ENCODE measurements at places on chromosomes 2 and 18.

DNA sequence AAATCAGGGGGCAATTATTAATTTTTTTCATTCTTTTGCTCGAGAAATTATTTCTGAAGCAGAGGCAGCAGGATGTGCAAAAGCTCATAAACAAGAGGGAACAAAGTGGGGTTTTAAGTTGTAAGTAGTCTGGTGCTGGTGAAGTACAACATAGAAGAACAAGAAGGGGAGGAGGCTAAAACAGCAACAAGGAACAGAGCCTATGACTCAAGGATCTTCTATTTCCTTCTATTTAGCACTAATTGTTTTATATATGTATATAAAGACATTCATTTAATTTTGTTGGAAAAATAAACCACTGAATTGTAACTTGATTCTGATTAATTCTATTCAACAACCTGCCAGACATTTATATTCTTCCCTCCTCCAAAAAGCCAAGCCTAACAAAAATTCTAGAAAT, 35.0 kb downstream of the YES1 start:
- H3K4me1 ChIP-seq, result no peaks in the 10 kb centered on the region
- no peak overlapping the region for H3K4me3 ChIP-seq
- H3K27me3 ChIP-seq, result no peaks in the 10 kb centered on the region

DNA sequence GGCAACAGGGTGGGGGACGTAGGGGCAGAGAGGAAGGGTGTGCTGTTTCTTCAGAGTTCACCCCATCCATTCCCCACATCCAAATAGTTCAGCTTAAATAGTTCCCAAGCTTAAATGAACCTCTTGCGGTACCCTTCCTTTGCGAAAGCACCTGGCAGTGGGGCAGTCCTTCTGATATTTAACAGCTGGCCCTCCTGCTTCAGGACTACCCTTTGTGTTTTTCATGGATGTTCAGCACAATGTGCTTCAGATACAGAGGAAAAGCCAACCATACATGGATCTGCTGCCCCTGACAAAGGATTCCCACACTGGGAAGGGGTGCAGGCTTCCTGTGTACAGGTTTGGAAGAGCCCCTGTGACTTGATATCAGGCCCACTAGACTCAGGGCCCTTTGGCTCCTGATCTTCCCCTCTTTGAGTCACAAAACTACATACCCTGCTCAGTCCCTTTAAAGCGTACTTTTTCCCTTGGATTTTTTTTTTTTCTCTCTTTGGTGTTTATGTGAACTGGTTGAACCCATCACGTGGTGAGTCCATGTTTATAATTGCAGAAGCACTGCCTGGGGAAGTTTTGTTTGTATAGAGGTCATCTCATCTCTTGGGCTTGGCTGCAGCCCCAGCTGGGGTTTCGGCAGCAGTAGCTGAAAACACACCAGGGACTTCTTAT, 45.3 kb upstream of the IGFBP5 start:
- no peak overlapping the region for H3K27ac ChIP-seq
- no peaks in the 10 kb centered on the region for H3K4me1 ChIP-seq
- DNase-seq, result no peak
- no peak overlapping the region for H3K4me3 ChIP-seq

DNA sequence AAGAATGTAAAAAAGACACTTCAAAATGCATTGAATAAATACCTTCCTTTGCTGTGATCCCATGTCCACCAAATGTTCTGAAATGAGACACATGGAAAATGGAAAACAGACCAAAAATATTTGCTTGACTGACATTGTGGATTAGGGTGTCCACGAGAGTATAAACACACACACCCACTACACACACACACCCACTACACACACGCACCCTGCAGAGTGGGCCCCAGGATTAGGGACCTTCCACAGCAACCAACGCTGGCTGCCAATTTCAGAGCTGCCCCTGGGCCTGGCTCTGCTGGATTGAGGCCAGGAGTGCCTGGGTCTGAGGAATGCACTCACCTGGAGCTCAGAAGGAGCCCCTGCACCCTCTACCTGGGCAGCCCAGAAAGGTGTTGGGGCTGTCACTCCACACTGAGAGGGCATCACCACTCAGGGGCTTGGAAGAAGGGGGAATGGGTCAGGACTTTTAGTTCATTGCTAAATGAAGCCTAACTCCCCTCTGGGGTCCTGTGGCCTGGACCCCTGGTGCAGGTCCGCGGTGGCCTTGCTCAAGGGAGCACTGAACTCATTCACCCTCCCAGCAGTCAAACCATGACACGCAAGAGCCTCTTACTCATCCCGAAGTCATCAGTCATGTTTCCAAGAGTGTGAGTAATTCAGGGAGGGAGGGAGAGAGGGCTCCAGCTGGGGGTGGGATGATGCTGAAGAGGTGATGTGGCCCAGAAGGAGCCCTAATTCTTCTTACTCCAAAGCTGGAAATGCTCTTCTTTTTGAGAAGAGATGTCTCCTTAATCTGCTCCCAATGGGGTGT, 50.2 kb upstream of the PLB1 start:
- peak; percentile 77 for DNase-seq
- H3K27ac ChIP-seq, result no peak overlapping the region
- no peak overlapping the region for H3K4me3 ChIP-seq

- no peaks in the 10 kb centered on the region for H3K4me1 ChIP-seq
- no peaks in the 10 kb centered on the region for H3K36me3 ChIP-seq
- H3K27me3 ChIP-seq, result no peaks in the 10 kb centered on the region
- no peak for DNase-seq
- H3K27ac ChIP-seq, result no peak overlapping the region
- H3K4me3 ChIP-seq, result no peak overlapping the region
Observed at GRCh38 chr18:59705145-59705544, 7.9 kb upstream of the CCBE1 start.

GRCh38 chr2:112048887-112049286, 6.2 kb upstream of the TMEM87B start:
- peak; percentile 59 for DNase-seq
- H3K36me3 ChIP-seq, result no peaks in the 10 kb centered on the region
- no peaks in the 10 kb centered on the region for H3K27me3 ChIP-seq
- H3K27ac ChIP-seq, result no peak overlapping the region
- H3K4me3 ChIP-seq, result no peak overlapping the region
- peaks cover 6% of the 10 kb centered on the region for H3K4me1 ChIP-seq

DNA sequence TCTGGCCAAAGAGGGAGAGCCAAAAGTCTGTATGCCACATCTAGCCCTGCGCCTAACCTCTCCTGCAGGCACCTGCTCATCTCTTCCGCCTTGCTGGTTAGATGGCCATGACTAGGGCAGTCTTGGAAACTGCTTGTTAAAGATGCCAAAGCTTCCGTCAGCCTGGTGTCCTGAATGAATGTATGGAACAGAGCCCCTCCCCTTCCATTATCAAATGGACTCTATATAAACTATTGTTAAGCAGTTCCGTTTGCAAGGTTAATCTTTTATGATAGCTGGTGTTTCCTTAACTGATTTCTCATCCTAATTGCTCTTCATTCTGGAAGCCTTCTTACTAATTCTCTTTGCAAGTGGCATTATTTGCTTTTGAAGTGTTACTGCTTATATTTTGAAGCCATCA, 87.1 kb downstream of the ATP9B start:
- H3K4me1 ChIP-seq, result peaks cover 14% of the 10 kb centered on the region
- no peaks in the 10 kb centered on the region for H3K27me3 ChIP-seq
- H3K27ac ChIP-seq, result no peak overlapping the region
- DNase-seq, result no peak

- no peaks in the 10 kb centered on the region for H3K4me1 ChIP-seq
- no peak for DNase-seq
- H3K27me3 ChIP-seq, result no peaks in the 10 kb centered on the region
- no peaks in the 10 kb centered on the region for H3K36me3 ChIP-seq
- no peak overlapping the region for H3K27ac ChIP-seq
- H3K4me3 ChIP-seq, result no peak overlapping the region
Observed at GRCh38 chr2:162368494-162368893, 24.6 kb downstream of the GCA start.

GRCh38 chr18:49767111-49768050, 46.0 kb downstream of the ACAA2 start:
- no peaks in the 10 kb centered on the region for H3K36me3 ChIP-seq
- H3K27ac ChIP-seq, result no peak overlapping the region
- DNase-seq, result no peak

DNA sequence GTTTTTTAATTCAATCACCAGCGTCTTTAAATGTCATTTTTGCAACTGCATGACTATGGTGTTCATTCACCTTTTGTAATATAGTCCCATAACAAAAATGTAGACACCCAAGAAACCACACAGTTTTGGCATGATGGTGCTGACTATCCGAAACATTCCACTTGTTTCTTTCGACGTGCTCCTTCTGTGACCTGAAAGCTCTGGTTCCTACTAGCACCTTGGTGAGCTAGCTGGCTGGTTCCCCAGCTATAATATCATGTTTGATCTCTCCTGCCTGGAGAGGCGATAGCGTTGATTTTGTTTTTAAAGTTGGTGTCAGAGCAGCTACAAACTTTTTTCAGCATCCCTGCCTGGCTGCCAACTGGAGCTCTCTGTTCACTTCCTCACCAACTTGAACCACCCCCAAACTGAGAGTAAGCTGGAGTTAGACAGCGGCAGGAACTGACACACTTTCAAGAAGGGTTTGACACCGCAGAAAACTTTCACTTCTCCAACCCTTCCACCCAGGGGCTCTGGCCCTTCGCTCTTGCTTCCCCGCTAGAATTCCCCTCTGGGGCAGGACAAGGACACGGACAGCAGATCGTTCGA, 1.1 kb downstream of the ATAD2B start:
- no peaks in the 10 kb centered on the region for H3K36me3 ChIP-seq
- H3K4me3 ChIP-seq, result peak overlapping the region; percentile 79
- peaks cover 12% of the 10 kb centered on the region for H3K4me1 ChIP-seq
- no peak for DNase-seq
- no peaks in the 10 kb centered on the region for H3K27me3 ChIP-seq

DNA sequence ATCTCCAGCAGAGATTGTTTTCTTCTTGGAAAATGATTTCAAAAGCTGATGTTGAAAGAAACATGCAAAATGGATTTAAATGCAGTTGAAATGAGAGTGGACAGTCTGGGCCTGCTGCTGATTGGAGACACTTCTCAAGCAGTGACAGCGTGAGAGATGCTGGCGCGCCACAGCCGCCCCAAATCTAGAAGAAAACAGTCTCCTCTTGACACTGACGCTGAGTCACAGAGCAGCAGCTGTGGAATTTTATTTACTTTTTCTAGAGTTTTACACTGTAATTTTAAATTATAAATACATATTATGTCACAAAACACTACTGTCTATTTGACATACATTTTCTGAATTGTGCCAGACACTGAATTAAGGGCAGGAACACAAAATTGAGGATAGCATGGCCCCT, 121.8 kb upstream of the TMEM200C start:
- no peak overlapping the region for H3K27ac ChIP-seq
- no peaks in the 10 kb centered on the region for H3K27me3 ChIP-seq
- no peaks in the 10 kb centered on the region for H3K4me1 ChIP-seq
- no peaks in the 10 kb centered on the region for H3K36me3 ChIP-seq

DNA sequence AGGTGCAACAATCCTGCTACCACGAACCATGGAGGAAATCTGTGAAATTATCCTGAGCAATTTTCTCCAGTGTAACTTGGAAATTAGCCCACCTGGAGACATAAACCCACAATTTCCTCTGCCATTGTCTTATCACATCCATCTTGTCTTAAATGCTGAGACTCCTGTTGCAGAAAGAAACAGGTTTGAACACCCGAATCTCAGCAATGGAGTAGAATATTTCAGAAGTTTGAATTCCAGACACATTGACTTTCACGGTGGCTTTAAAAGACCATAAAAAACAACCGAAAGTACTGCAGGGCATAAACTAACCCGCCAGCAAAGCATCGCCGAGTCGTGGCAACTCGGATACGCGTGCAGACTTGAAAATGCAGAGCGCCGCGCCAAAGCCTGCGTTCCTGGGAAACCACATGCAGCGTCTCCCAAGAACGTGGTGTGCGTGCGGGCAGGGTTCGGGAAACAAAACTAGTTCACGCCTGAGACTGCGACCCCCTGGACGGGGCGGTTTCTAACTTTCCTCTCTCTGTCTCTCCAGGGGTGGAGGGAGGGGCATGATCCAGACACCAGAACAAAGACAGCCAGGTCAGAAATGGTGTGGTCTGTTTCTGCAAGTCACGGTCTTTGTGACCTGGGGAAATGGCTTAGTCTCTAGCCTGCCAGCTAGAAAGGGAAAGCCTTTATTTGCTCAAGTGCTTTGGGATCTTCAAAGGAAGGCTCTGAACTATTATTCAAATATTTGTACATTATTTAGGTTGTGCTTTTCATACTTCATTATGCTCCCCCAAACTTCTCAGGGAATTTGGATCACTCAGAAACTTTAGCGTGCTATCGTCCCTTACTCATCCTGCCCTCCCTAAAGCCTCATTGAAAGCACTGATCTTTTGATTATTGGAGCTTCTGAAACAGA, 26.9 kb upstream of the KCTD1 start:
- no peaks in the 10 kb centered on the region for H3K27me3 ChIP-seq
- H3K36me3 ChIP-seq, result no peaks in the 10 kb centered on the region
- H3K4me3 ChIP-seq, result peak overlapping the region; percentile 57
- H3K27ac ChIP-seq, result peak overlapping the region; percentile 14
- DNase-seq, result no peak
- H3K4me1 ChIP-seq, result peaks cover 13% of the 10 kb centered on the region

DNA sequence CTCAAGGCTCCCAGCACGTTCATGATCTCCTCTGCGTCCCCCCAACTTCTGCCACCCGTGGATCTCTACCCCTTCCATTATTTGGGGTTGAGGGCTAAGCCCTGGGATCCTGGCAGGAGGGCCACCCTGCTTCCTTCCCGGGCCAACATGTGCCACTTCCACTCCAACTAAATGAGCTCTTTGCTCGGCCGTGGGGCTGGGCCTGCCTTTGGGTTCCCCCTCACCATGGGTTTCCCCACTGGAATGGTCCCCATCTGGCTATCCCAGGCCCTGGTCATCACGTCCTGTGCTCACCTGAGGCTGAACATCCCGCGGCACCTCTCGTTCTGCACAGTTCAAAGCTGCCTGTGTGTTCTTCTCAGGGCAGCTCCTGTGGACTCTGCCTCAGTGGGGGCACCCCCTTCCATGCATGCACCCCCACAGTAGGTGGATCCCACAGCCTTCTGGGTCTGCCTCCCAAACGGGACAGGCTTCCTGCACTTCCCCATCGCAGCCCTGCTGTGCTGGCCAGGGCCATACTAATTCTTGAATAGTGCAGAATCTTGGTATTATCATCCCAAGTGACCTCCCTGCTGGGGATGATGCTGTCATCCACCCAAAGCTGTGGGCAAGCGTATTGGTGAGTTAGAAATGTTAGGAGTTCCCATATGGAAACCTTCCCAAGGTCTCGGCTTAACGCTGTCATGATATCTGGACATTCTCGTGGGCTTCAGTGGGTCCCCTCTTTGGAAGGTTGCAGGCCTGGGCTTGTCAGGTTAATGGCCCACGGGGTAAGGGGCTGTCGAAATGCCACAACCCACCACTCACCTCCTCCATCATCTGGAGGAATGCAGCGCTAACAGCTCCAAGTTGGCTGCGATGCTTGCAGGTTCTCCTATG, 150.5 kb upstream of the TWIST2 start:
- no peak for DNase-seq
- no peak overlapping the region for H3K27ac ChIP-seq
- no peaks in the 10 kb centered on the region for H3K36me3 ChIP-seq
- H3K27me3 ChIP-seq, result no peaks in the 10 kb centered on the region

- no peak for DNase-seq
- H3K4me1 ChIP-seq, result no peaks in the 10 kb centered on the region
- no peak overlapping the region for H3K27ac ChIP-seq
- H3K27me3 ChIP-seq, result no peaks in the 10 kb centered on the region
Observed at GRCh38 chr18:77750006-77750405, 500.4 kb downstream of the GALR1 start.

All from HCT116 (cell line).